Left ventricle myocardium superior (tissue), 1 donor: ENCODE measurements at places on chromosomes 2 and 18.

DNA sequence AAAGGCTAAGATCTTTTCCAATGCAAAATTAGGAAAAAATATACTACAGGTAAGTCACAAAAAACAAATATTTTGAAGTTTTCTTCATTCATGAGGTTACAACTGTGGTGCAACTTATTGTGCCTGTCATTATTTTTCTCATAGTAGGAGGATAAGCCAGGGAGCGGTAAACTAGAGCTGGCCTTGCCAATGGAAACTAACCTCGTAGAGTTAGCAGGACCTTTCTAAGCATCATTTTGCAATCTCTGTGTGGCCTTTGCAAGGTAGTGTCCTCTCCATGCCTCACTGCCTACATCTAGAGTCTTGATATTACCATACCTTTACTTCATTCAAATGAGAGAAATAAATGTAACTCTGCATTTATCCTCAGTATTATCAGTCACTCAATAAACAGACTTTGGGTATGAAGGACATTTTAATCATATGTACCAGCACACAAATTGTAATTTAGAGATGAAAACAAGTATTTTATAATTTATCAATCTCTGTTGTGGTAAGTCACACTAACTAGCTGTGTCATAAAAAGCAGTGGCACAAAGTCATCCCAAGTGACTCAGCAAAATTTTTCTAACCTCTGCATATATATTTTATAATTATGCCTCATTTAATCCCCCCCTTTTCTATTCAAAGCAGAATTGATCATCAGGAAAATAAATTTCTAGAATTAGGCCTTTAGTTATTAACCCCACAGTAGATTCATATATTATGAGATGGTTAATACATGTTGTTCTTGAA, 47.0 kb downstream of the LANCL1 start:
- no peak for DNase-seq

DNA sequence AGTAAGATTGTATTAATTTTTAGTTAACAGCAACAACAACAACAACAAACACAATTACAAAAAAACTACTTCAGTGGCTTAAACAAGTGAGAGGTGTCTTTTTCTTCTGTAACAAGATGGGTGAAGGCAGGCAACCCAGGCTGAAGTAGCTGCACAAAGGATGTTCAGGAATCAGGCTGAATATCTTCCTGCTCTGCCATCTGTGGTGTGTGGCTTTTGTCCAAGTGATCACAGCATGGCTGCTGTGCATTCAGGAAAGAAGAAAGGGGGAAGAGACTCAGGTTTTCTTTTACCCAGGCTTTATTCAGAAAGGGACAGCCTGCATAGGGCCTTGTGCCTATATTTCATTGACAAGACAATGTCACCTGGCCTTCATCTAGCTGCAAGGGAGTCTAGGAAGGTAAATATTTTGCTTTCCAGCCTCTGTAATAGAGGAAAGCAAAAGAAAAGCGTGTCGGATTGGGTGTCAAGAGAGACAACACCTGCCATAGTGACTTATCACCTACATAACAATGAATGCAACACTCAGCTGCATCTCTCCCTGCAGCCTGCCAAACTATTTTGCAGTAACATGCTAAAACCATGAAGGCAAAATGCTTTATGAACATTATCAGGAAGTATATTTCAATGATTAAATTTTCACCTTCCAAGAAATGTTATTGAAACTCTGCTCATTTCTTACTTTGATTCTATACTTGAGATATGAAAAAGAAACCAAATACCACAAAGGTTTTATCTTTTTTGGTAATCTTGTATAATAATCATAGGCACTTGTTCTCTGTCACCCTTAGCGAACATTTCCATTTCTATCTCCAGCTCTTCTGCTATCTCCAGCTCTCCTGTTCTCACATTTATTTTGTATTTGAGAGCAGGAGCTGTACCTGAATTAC, 14.6 kb downstream of the G6PC2 start:
- no peak for DNase-seq

- peak; percentile 43 for DNase-seq
Measured at GRCh38 chr2:98175811-98176210, 88.8 kb downstream of the VWA3B start.

DNA sequence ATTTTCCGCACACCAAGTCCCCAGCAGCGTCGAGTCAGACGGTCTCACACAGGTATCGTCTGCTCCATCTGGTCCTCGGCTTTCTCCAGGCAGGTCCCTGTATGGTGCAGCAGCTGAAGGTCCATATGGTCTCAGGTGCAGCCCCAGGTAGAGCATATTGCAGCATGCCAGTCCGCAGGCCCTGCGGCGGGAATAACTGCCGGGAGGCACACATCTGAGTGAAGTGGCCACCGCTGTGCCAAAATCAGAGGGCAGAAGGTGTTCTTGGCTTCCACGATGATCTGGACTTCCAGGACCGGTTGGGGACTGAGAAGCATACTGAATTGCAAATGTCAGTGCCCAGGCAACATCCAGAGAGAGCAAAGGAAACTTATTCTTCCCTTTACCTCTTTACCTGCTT, 320.3 kb downstream of the RNF144A start:
- DNase-seq = no peak

GRCh38 chr18:8322486-8322885, 286.8 kb upstream of the RAB12 start:
- no peak for DNase-seq

GRCh38 chr18:14969500-14969899, 221.5 kb downstream of the ANKRD30B start:
- no peak for DNase-seq

GRCh38 chr2:149692961-149693396, 105.4 kb upstream of the MMADHC start:
- no peak for DNase-seq

DNA sequence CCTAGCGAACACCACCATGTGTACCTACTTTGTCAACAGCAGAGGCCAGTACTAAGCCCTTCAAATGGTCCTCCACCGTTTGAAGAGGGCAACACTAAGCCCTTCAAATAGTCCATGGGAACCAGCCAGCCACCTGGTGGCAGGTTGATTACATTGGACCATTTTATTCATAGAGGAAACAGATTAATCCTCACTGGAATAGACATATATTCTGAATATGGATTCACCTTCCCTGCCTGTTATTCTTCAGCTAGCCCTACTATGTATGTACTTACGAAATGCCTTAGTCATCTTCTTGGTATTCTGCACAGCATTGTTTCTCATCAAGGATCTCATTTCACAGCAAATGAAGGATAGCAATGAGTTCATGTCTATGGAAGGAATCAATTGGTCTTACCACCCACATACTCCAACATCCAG, 10.0 kb upstream of the ZNF396 start:
- no peak for DNase-seq

DNA sequence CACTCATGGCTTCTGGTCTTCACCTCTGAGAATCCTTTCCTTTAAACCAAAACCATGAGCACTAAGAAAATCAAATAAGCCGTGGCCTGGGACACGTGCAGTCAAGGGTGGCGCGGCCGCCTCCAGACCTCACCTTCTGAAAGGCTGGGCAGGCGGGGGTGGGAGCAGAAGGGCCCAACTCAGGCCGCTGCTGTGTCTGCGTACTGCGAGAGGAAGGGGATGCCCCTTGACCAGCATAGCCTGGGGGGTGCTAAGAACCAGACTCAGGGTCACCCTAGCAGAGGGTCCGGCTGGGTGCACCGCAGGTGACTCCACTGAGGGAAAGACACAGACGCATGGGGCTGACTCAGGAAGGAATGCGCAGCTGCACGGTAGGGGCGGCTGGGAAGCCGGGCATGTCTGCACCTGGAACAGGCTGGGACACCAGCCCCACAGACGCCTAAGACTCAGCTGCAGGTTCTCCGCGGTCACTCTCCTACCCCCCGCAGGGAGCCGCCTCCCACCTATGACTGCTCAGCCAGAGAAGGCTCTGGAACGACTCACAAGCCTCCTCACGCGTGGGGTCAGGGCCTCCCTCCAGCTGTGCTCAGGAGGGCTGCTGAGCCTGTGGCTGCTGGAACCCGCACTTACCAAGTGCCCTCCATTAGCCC, 432.4 kb upstream of the MYT1L start:
- DNase-seq = no peak
